ENCODE measurements at places on chromosomes 7 and 10.

GRCh38 chr10:79196470-79197461 is 128.0 kb downstream of the ZMIZ1 start:
- DNase-seq = peak; percentile 28

DNA sequence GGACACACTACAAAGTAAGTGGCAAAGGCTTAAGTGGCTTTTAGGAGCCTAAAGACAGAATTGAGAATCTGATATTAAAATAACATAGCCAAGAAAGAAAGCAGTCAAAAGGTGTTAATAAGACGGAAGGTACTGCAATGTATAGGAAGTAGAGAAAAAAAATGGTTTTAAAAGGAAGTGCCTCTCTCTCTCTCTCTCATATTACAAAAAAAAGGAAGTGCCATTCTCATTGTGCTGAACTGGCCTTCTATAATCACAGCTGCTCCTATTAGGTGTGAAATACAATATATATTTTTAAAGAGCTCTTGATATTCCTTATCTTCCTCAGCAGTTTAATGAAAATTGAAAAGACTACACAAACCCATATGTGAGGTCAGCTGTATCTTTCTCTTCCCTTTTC is 199.4 kb upstream of the NPVF start:
- DNase-seq = no peak

DNA sequence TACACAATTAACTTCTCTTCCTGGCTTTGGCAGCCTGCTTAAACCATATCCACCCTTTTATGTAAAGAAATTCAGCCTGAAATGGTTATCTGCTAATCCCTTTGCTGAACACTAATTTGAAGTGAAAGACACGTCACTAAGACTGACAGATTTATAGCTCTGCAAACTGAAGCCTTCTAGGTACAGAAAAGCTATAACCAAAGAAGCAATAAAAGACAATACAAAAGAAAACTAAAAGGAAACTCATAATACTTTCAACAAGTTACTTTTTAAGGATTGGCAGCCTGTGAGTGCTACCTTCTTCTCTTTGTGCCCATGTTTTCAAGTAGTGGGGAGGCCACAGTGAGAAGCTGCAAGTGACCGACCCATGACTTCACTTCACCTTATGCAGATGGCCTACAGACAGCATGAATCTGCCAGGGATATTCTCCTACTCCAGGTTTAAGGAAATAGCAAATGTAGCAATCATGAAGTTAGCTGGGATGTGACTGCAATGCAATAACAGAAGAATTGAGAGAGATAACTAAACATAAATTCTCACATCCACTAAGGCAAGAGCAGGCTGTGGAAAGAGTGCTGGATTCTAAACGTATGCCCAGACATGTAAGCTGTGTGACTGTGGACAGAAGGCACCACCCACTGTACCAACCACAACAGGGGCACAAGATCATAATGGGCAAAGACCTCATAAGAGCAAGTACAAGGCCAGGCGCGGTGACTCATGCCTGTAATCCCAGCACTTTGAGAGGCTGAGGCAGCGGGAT is 10.7 kb upstream of the SPOCK2 start:
- no peak for DNase-seq

DNA sequence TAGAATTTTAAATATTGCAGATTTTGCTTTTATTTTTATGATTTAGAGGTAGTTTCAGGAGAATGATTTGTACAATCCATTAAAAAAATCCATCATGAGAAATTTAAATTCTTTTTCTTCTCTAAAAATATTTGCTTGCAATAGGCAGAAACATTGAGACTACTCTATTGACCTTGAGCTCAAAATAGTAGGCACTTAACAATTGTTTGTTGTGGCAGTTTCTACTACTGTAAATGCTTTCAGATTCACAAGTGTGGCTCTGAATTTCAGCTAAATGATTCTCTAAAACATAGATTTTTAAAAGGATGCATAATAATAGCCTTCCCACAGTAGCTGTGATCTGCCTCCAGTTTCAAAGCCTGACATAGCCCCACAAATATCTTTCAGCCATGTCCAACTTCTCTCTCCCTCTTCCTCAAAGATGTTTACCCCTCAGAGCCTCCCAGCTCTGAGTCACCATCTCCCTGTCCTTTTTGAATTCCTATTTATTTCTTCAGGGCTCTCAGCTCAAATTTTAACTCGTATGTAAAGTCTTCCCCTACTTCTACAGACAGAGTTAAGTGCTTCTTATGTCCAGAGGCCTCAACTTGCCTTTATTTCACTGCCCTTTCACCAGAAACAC is 160.5 kb downstream of the AOAH start:
- peak; percentile 18 for DNase-seq

DNA sequence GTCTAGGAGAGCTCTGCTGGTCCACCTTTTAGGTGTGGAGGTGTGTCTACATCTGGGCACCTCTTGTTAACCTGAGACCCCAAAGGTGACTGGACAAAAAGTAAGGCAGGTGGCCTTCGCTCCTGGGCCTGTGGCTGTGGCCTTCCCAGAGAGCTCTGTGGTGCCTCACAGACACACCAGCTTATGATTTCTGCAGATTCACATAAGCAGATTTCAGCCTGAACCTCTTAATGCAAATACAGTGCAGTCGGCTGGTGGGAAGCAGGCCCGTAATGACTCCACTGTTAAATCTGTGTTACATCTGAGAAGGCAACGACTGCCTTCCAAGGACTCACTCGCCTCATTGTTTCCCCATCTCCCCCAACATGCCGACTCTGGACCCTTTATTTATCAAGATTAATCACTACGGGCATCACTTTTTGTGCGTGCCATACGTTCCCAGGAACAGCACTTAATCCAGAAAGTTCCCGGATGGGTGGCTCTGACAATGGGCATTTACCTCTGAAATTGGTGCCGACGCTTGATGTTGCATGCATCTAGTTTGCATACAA is 119.8 kb downstream of the EBF3 start:
- no peak for DNase-seq

GRCh38 chr10:11532306-11532705 is 79.1 kb downstream of the USP6NL start:
- DNase-seq = no peak

DNA sequence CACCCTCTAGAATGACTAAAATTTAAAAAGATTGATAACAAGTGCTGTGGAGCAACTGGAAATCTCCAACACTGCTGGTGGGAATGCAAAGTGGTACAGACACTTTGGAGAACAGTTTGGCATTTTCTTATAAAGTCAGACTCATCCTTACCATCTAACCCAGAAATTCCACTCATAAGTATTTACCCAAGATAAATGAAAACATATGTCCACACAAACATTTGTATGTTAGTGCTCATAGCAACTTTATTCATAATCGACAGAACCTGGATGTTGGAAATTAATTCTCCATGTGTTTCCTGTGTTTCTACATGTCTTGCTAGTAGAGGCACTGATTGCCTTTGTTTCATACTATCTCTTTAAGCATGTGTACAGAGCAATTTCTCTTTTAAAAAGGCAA is 282.4 kb downstream of the AHR start:
- peak; percentile 82 for DNase-seq

DNA sequence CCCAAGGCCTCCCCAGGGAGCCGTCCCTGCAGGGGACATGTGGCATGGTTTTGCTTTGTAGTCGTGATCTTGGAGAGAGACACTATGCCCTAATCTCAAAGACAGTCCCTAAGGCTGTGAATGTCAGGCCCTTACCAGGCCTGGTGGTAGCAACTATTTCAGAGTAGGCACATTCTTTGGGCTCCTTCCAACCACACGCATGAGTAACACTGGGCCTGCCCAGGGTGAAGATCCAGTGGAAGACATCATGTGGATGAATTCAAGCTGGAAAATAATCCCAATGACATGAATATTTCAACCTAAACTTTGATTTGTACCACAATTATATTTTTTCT is 39.5 kb upstream of the INSIG1 start:
- peak; percentile 95 for DNase-seq

DNA sequence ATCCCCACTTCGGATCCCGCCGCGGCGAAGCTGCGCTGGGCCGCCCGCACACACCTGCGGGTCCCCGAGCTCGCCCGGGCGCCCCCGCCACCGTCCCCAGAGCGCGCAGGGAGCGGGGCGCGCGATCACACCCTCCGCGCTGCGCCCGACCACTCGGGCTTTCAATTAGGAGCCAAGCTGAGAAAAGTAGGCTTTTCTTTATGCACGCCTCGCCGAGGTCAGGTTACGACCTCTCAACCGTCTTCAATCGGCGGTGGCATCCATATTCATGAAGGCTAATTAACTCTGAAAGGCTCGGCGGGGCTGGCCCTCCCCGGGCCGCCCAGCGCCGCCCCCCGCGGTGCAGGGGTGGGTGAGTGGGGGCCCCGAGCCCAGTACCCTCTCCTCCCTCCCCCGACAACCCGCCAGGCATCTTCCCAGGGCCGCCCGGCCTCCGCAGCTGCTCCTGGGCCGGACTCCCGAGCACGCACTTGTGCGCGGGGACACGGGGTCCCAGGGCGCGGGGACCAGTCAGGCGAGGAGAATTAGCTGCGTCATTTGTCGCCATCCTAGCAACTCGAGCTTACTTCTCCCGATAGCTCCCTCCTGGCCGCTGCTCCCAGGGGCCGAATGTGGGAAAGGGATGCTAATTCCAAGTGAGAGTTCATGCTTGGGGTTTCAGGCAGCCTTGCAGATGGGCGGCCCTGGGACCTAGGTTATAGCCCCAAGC is 155.5 kb upstream of the LYZL2 start:
- peak; percentile 95 for DNase-seq

DNA sequence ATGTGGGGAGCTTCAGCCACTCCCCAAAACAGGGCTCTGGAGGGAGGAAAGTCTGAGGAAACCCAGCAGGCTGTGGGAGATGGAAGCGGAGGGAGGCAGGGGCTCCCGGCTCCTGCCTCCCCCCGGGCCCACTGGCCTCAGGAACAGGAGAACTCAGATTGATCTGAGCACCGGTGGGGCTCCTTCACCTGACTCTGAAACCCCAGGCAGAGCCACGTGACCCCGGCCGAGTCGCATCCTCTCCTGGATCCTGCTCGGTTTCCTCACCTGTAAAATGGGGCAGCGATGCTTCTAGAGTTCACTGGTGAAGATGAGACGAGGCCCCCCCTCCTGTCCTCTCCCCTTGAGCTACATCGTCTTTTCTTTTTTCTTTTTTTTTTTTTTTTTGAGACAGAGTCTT is 33.6 kb downstream of the TCERG1L start:
- DNase-seq = no peak

DNA sequence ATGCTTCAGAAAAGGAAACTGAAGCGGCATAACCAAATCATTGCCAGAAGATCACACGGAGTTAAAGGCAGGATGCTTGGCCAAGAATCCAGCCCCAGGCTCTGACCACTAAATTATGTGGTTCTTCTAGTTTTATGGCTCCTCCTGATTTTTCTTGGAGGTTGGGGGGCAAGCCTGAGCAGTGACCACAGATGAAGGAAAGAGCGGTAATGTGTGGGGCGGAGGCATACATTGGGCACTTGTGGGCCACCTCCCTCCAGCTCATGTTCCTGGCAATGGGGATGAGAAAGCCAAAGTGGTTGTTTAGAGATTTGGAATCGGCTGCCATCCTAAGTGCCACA is 3.2 kb downstream of the TRPV6 start:
- no peak for DNase-seq

DNA sequence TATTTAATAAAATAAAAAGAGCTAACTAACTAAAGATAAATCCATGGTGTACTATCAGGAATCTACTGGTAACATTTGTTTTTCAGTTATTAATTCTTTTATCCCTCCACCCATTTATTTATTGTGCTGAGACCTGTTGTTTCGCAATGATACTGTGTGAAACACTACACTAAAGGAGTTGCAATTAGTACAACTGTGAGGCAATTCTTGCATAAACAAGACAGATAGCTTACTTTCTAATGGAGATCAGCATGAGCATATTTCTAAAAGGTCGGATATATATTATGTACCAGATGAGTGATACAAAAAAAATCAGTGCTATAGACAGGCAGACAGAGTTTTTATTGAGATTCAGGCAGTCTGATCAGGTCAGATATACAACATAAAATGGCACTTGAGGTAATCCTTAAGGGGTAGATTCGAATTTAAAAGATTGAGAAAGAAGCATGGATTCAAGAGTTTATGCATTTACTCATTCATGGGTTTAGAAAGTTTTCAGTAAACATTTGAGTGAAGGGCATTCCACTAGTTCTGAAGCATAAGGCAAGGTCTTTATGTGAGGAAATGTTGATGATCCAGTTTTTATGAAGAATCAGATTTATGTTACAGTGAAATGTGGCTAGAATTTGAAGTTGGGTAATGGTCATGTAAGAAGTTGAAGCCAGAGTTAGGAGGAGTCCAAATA is 147.6 kb downstream of the POLR1F start:
- DNase-seq = peak; percentile 87

DNA sequence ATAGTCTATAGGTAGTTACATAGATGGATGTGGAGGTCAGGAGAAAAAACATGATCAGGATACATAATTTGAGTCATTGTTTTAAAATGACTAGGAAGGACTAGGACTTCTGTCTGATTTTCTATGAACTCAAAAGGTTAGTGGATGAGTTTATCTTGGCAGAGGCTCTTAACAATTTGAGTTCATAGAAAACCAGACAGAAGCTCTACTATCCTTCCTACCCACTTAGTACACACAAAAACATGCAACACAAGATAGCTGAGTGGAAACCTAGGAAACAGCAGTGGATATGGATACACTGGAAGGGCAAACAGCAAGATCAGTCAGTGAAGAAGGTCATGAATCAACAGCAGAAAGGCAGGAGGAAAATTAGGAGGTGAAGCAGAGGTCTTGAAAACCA is 84.6 kb downstream of the VPS50 start:
- DNase-seq = no peak

DNA sequence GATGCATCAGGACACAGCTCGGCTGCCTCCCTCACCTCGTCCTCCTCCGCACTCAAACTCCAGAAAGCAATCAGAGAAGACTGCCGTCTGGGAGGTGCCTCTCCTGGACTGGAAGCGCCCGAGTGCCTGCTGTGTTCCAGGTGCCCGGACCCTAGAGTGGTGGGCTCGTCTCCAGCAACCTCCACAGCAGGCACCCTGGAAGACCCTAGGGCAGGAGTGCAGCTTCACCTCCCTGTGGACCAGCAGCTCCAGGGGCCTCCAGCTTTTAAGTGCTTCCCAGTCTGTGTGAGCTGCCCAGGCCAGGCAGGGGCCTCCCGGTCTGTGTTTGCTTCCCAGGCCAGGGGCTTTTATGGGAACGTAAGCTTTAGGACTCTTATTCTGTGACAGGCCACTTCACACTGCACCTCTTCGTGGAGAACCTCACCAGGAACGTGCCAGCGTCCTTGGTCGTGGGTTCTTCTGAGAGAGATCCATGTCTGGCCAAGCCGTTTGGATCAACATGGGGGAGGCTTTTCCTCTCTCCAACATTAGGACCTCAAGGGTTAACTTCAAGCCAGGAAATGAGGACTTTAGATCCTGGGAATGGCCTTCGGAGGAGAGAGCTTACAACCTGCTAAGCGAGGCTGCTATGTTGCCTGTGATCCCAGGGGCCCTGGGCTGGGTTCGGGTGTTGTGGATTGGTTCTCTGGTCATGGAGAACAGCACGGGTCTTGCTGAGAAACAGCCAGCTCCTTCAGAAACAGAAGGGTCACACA is 5.9 kb upstream of the PWWP2B start:
- no peak for DNase-seq

GRCh38 chr7:135620980-135621850 is 41.1 kb upstream of the STMP1 start:
- peak; percentile 86 for DNase-seq

- no peak for DNase-seq
Observed at GRCh38 chr10:71611131-71611530, 108.4 kb downstream of the C10orf105 start.

- peak; percentile 91 for DNase-seq
Observed at GRCh38 chr7:47783456-47784223, 164.6 kb downstream of the PKD1L1 start.

- DNase-seq = no peak
Observed at GRCh38 chr7:13105209-13105608, 417.8 kb downstream of the ARL4A start.
